Activated CD4-positive, alpha-beta T cell treated with anti-CD3 and anti-CD28 coated beads, Interleukin-2, amount 10 ng/mL, durations not matched to agents 7 days and 5 days (primary cell): ENCODE measurements at places on chromosomes 11 and 22.
A peak's percentile ranks its signal among the peaks of the same experiment; 100 is the strongest.

DNA sequence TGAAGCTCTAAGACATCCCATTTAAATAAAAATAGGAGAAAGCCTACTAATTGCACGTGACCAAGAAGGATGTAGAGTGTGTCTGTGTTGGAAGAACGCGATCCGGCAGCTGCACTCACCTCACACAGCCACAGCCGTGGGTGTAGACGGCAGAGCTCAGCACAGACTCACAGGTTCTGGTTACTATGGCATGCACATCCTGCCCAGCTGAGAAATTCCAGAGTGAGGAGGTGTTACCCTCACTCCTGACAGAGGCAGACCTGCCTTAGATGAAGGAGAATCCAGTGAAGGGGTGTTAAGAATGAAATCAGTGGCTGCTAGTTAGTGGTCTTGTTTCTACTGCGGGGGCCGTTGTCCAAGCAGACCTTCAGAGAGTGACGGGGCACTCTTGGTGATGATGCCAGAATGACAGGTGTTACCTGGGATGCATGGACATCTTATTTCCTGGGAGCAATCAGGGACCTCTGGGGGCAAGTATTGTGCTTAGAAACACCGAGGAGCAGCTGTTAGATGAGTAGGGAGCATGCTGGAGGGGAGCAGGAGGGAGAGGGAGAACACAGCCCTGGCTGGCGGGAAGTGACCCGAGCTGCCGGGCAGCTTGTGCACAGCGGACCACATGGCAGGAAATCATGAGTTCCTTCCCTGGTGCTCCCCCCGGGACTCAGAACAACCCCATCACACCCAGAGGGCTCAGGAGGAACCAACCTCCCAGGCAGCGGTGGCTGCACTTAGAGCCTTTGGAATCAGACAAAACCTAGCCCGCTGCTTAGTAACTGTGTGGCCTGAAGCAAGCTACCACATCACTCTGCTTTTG is 12.3 kb downstream of the KCNJ5 start:
- no peak for DNase-seq

- no peak for DNase-seq
Observed at GRCh38 chr22:31923747-31924146, 20.6 kb upstream of the YWHAH start.

GRCh38 chr11:114921697-114922096 is 243.4 kb downstream of the NXPE2 start:
- DNase-seq: no peak

GRCh38 chr11:63536669-63537292 is at the start of gene PLAAT4:
PLAAT4 (plus strand) TSS chr11:63536808; CDS start chr11:63536869, 61 bp downstream.
- DNase-seq: peak; percentile 56

GRCh38 chr11:116641561-116642045 is 131.2 kb downstream of the BUD13 start:
- DNase-seq: peak; percentile 28

DNA sequence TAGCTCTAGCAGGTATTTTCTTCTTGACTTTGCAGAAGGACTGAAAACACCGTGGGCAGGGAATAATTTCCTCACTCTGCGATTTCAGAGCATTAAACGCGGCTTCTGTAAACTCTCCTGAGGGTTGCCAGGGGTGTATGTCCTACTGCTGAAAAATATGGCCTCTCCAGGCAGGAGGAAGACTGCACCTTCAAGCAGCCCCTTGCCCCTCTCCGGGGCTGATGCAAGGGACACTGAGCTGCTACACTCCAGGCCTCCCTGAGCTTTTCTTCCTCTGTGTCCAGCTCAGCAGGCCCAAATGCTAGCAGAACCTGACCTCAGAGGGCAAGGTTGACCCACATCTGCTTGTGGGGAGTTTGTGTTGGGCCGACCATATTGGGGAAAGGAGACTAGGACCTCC is 2.2 kb downstream of the CD6 start:
- no peak for DNase-seq

- no peak for DNase-seq
Observed at GRCh38 chr11:102396708-102397563, 49.9 kb downstream of the BIRC2 start.

DNA sequence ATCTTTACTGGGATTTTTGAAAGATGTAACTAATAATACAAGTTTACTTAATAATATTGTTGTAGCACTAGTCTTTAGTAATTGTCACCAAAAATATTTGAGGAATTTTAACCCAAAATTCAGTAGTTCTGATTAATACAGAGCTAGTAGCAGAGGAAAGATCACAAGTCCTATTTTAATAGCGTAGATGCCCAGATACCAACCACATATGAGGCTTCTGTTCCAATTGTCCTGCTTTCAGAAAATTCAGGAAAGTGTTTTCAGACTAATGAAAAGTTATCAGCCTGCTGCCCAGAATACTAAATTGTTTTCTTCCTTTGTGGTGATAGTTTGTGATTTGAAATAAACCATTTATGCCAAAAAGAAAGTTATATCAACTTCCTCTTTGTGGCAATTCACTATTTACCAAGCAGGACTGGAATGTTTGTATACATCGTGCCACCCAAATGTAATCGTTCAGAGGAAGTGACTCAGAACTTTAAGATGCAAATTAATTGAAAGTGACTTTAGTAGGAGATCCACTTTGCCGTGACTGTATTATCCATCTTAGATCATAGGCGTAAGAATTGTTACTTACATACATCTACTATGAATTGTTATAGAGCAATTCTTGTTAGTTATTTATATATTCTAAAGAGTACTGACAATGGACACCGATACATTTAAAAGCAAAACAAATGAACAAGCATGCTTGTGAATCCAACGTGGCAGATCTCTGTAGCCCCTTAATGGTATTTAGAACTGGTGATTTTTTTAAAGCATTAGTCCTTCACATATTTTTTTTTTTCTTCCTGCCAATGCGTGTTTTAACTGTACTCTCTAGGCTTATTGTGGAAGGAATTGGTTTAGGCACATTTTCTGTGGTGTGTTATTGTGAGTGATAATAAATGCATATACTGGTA is 231.0 kb downstream of the DDX10 start:
- no peak for DNase-seq

DNA sequence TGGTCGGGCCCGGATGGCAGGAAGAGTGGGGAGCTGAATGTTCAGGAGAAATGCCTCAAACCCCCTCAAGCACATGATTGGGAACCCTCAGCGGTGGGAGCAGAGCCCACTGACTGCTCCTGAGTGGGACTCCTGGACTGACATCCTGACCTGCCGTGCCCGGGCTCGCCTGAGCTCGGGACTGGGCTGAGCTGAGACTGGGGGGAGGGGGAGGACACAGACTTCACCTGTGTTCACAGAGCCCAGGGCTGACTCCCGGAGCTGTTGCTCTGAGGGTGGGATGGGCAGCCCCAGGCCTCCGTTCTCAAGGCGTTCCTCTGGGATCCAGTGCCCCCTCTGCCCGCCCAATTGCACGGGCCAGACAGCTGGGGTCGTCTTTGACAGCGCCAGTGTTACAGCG is 24.6 kb downstream of the DAGLA start:
- no peak for DNase-seq

- DNase-seq: peak; percentile 25
Observed at GRCh38 chr11:123086305-123086704, 24.4 kb upstream of the HSPA8 start.
